AML-193 (cell line): ENCODE measurements at places on chromosomes 6 and 20.

GRCh38 chr20:49567421-49568277 lies at the start of gene PTGIS:
PTGIS (minus strand) TSS chr20:49568137; CDS start chr20:49568116, 21 bp downstream.
- DNase-seq = no peak

GRCh38 chr6:168447282-168447681 lies 6.3 kb downstream of the SMOC2 start:
- DNase-seq = no peak

DNA sequence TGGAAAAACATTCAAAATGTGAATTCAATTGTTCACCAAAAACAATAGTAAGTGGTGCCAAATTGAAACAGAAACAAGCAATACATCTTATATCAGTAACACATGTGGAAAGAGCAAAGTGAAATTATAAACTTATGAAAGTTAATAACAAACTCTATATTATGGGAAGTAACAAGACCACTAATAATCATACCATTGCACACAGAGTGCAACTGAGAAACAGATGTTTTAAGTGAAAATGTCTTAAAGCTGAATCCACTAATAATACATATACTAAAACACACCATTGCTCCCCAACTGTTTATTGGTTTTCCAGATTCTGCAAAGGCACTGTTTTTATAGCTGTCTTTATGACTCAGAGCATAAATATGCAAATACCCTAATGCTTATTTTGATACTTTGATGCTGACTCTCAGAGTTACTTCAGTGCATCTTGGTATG lies 292.3 kb downstream of the RFPL4B start:
- DNase-seq = no peak

GRCh38 chr6:17879184-17879583 lies 108.3 kb downstream of the KIF13A start:
- DNase-seq = no peak

GRCh38 chr6:3357678-3358077 lies 98.9 kb downstream of the PSMG4 start:
- DNase-seq = no peak

DNA sequence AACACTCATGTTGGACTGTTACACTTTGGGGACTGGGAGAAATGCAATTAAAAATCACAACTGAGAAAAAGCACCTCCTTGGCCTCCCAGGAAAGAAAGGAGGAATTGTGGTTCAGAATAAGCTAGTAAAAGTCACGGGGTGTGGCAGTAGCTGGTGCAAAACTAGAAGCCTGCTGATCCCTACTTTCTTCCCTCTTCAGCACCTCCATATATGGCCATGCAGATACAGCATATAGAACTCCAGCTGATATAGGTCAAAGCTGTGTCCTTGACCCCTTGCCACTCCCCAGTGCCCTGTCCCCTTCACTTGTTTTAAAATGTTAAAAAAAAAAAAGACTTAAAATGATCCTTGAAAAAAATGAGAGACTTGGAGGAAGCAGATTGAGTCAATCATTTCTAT lies 5.5 kb upstream of the FLRT3 start:
- no peak for DNase-seq

DNA sequence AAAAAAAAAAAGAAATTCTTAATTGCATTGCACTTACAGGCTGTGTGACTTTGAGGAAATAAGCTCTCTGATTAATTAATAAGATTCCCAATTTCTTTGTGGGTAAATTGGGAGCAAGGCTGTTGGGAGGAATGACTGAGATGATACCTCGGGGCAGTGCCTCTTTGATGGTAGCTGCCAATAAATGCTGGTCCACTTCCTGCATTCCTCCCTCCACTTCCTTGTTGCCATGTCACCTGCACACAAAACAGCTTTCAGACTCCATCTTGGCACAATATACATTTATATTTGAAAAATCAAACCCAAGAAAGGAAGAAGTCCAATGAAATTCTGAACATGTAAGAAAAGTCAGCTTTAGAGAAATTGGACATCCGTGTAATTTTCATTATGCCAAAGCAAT lies 45.1 kb downstream of the MTHFD1L start:
- no peak for DNase-seq

- no peak for DNase-seq
Observed at GRCh38 chr20:57977141-57977540, 251.3 kb downstream of the ANKRD60 start.

GRCh38 chr6:11142296-11143027 lies 30.9 kb upstream of the ERVFRD-1 start:
- no peak for DNase-seq

DNA sequence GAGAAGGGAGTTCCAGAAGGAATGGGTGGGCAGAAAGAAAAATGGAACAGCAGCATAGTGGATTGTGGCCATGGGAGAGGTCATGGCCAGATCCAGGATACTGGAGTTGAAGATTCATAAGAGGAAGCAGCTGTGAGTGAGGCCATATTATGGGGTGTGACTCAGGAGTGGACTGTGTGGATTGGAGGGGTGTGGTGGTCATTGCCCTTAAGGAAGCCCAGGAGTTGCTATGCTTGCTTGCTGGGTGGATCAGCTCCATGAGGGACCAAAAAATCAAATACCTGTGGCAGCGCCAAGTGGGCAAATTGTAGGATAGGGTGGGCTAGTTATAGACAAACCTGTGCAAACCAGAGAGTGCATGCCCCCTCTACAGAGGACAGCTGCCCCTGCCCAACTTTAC lies 18.3 kb downstream of the LRRC1 start:
- DNase-seq = no peak

DNA sequence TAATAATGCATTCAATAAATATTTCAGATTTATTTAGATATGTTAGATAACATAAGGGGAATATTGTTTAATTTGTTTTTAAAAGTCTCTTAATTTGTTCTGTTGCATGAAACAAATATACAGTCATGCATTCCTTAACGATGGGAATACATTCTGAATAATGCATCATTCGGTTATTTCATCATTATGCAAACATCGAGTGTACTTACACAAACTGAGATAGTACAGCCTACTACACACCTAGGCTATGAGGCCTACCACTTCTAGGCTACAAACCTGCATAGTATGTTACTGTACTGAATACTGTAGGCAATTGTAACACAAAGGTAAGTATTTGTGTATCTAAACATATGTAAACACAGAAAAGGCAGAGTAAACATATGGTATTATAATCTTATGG lies 118.7 kb downstream of the EPHA7 start:
- no peak for DNase-seq
